ENCODE measurements at places on chromosomes 6 and 20. TPM values are rescaled to one million over a fixed set of nuclear protein-coding genes. Genes with fewer than 3 reads are reported as not detected.

GRM4 gene
- not detected for total RNA-seq

- DNase-seq, result no peak
Measured at GRCh38 chr6:126945812-126946360, 172.6 kb upstream of the RSPO3 start.

DNA sequence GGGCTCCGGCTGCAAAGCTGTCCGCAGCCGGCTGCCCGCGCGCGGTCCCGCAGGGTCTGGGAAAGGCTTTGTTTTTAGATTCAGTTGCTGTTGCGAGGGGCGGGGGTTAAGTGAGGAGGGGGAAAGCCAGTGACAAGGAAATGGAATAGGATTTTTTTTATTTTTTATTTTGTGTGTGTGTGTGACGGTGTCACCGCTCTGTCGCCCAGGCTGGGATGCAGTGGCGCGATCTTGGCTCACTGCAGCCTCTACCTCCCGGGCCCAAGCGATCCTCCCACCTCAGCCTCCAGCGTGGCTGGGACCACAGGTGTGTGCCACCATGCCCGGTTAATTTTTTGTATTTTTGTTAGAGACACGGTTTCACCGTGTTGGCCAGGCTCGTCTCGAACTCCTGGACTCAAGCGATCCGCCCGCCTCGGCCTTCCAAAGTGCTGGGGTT, 615 bp upstream of the UBE2J1 start:
- no peak for DNase-seq

GRCh38 chr6:116955773-116956172, 78.7 kb downstream of the RFX6 start:
- no peak for DNase-seq

SLC32A1 gene
- total RNA-seq, result not detected

GRCh38 chr6:36848658-36849441, 9.6 kb upstream of the CPNE5 start:
- no peak for DNase-seq

SPAG4 gene
- total RNA-seq, result not detected

SERINC3 gene
- 58.3 TPM for total RNA-seq

- DNase-seq, result no peak
Measured at GRCh38 chr6:15437090-15437635, 191.3 kb downstream of the JARID2 start.

- no peak for DNase-seq
Measured at GRCh38 chr20:53284256-53284655, 309.4 kb downstream of the ZNF217 start.

- DNase-seq, result no peak
Measured at GRCh38 chr6:41836660-41837052, 49.2 kb downstream of the TOMM6 start.

C20orf144 gene
- not detected for total RNA-seq

PSORS1C1 gene
- 6.5 TPM for total RNA-seq

GRCh38 chr6:36329798-36330291, 6.8 kb downstream of the BNIP5 start:
- DNase-seq, result no peak

GRCh38 chr20:64151633-64152530, 12.4 kb upstream of the MYT1 start:
- no peak for DNase-seq

GRCh38 chr6:87731080-87731479, 29.0 kb upstream of the AKIRIN2 start:
- no peak for DNase-seq

DNA sequence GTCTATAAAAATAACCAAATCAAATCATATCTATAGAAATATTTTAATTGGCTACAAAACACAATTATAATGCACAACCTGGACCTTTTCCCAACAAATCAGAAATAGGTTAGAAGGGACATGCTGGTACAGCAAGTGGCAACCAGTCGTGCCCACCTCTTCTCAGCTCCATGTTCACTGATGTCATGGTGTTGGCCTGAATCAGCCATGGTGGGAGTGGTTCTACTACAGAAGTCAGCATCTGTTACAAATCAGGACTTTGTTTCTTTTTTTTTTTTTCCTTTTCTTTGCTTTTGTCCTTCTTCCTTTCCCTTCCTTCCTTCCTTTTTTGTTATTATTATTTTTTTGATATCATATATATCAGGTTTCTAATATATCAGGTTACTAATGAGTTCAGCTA, 91.2 kb downstream of the RALGAPA2 start:
- DNase-seq, result no peak

FAM83B gene
- total RNA-seq, result 40.2 TPM

GRCh38 chr20:62549499-62550086, 73.8 kb upstream of the GATA5 start:
- DNase-seq, result no peak

- no peak for DNase-seq
Measured at GRCh38 chr6:108526739-108527174, 34.0 kb upstream of the FOXO3 start.

DNA sequence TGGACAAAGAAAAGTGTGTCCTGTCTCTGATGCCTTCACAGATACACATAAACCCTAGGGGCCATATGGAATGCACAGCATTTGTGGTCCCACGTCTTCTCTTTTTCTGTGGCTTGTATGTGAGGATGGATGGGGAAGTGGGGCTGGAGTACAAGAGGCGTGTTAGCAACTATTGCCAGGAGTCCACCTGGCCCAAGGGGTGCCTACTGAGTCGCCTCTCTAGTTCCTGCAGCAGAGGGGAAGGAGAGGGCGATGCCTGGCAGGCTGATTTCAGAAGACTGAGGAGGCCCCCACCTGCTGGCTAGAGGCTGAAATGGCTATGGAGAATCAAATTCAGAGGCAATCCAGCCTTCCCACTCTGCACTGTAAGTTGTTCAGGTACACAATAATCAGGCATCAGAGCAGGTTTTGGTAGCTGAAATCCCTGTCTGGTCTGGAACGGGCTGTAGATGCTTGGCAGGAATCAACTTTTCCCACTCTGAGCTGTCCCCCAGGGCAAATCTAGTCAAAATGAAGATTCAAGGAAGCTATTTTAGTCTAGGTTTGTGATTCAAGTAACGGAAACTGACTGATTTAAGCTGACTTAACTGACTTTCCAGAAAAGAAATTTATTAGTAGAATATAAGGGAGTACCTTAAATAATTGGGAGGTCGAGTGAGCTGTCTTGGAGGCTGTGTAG, 14.9 kb upstream of the PPARD start:
- DNase-seq, result peak; percentile 68

EPB41L2 gene
- total RNA-seq, result 94.2 TPM

GRCh38 chr6:133985970-133986369, 32.9 kb downstream of the TBPL1 start:
- no peak for DNase-seq

DNA sequence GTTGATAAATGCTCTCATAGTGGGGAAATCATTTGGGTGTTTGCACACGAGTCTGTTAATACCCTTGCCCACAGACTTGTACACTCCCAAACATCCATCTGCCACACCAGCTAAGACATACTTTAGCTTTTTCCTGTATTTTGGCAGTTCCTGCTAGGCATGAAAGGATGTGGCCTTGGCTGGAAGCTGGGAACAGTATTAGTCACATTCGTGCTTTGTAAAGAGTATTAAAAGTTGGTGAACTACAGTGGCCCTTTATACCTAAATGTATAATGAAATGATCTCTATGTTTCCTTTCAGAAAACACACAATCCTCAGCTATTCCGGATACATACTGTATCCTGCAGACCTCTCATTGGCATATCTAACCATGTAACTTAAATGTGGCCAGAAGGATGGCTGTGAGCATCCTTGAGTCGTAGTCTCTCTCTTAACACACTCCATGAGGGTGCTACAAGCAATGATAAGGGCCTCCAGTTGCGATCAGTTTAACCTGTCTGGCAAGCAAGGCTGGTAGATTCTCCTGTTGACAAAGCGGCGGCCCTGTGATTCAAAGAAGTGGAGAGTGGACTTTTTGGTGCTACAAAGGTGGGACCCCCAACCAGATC, 1.5 kb downstream of the LEMD2 start:
- DNase-seq, result no peak

DNA sequence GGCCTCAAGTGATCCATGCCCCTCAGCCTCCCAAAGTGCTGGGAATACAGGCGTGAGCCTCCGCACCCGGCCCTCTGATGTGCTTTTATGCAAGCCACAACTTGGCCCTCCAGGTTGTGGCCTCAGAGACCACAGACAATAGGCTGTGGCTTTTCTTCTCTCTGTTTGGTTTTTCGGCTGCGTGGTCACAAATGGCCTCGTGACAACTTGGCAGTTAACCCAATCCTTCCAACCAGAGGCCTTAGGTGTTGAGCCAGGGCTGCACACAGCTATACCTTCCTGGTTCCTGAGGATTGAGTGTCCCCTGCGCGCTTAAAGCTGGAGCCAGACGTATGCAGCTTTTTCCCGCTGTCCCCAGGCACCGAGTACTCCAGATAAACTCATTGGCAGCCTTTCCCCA, 6.3 kb upstream of the TGM3 start:
- peak; percentile 34 for DNase-seq

GRCh38 chr20:16145919-16146318, 427.3 kb downstream of the KIF16B start:
- no peak for DNase-seq

DNA sequence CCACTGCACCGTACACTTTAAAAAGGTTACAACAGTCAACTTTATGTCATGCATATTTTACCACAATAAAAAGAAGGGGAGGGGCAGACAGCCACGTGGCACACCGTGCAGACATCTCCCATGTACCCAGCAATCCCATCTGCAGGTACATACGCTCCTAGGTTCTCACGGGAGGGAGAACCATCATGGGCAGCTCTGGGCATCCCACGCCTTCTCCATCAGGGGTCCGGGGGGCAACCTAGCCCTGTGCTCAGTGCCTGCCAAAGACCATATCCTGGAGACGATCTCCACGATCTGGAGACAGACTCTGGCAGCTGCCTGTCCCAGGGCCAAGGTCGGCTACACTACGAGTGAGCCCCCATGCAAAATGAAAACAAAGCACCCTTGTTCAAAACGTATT, 2.5 kb upstream of the BNIP5 start:
- DNase-seq, result peak; percentile 60

C20orf204 gene
- 0.18 TPM for total RNA-seq

Measured in Peyer's patch (tissue), 4 donors.